Fibroblast of skin of scalp (primary cell): ENCODE measurements at places on chromosomes 4 and X.
A peak's percentile ranks its signal among the peaks of the same experiment; 100 is the strongest.

- DNase-seq: no peak
These were observed 197.6 kb upstream of the PSAPL1 start for GRCh38 chr4:7632341-7632740.

DNA sequence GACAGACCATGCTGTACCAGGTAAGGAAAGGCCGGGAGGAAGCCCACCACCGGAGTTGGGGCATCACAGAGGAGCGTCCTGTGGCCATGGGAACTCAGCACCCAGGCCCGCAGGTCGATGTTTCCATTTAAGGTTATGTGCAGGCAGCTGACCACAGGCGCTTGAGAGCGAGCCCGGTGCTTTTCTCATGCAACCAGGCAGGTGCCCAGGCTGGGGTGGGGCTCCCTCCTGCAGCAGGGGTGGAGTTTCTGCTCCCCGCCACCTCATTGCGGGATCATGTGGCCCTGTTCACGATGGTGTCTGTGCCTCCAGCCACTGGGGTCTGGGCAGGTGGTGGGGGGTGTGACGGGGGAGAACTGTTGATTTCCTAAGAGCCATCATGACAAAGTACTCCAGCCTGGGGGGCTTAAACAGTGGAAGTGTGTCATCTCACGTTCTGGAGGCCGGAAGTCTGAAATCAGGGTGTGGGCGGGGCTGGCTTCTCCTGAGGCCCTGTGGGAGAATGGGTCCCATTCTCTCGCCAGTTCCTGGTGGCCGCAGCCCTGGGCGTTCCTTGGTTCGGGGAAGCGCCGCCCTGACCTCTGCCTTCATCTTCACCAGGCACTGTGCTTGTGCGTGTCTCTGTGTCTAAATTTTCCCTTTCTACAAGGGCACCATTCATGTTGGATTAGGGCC lies 60.9 kb downstream of the CPZ start:
- DNase-seq: no peak

GRCh38 chr4:145930592-145930991 lies 8.0 kb downstream of the ZNF827 start:
- DNase-seq: peak; percentile 22

GRCh38 chr4:163865010-163865409 lies 370.5 kb downstream of the TMA16 start:
- no peak for DNase-seq

DNA sequence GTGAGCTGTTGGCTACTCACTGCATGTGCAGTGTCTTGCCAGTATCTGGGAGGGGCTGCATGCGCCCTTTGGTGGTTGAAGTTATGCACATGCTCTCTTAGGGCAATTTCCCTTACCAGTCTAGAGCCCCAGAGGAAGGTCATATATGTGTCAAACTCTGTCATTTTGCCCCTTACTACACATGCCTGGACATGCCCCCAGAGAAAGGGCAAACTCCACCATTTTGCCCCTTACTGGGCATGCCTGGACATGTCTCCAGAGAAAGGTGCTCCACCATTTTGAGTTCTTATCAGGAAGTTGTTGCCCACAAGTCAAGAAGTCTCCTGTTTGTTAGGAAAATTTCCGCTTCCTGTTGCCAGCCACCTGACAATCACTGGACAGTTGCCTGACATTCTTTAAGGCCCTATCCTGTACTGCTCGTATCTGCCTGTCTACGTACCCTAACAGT lies 56.4 kb upstream of the PLAC8 start:
- DNase-seq: no peak

DNA sequence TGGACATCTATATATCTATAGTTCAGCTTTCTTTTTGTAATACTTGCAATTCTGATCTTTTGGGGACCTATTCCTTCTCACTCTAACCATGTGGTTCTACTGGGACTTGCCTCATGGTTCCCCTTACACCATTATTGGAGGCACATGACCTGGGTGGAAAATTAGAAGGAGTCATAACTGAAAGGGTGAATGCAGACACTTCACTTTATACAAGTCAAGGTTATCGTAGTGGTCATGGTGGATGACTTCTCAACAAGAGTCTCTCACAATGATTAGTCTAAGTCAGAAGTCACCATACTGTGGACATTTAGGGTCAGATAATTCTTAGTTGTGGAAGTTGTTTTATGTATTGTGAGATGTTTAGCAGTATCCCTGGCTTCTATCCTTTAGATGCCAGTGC lies 10.5 kb upstream of the EIF4E start:
- DNase-seq: no peak

DNA sequence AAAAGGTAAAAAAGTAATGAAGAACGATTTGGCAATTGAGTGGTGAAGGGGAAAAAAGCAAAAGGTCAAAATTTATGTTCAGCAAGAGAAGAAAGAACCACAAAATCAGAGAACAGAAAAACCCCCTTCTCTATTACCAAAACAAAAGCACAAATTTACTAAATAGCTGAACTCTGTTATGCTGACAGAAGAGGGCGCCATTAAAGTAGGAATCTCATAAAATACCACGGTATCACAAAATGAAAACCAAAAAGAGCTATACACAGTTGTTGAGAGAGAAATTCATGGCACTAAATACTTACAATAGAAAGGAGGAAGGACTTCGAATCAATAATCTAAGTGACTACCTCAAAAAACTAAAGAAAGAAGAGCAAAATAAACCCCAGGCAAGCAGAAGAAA lies 69.6 kb upstream of the CXorf66 start:
- no peak for DNase-seq

GRCh38 chr4:38013461-38014366 lies 53.5 kb downstream of the PTTG2 start:
- DNase-seq: peak; percentile 45

GRCh38 chr4:151858356-151858755 lies 97.5 kb upstream of the GATB start:
- no peak for DNase-seq

- peak; percentile 51 for DNase-seq
These were observed 143.4 kb downstream of the CDS1 start for GRCh38 chr4:84726356-84726755.

DNA sequence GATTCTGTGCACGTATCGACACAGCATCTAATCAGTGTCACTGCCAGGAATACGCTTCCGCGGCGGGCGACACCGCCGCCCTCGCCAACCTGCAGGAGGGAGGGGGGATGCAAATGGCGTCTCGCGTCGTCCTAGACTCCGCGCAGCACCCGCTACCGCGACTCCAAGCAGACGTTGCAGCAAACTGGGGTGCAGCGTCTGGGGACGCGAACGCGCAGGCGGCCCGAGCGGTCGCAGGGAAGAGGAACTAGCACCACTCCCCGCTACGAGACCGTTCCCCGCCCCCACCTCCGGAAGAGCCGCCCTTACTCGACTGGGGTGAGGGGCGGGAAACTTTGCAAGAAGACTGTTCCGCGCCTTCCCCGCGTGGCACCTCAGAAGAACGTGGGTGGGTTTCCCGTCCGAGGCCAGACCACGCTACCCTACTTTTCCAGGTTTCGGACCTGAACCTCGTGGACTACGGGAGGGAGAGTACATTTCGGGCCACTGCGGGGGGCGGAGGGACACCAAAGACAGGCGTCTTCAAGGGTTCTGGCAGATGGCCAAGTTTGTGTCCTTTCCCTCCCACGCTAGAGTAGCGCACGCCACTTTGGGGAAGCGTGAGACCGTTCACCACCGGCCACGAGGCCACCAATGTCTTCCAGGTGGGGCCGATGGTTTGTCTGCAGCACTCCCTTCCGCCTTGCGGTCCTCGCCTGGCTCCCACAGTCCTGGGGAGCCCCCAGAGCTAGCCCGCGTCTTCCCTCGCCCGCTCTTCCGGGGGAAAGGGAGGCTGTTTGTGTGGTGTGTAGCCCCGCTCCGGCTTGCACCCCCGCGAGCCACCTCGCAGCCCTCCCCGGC lies 78.0 kb upstream of the BCOR start:
- peak; percentile 46 for DNase-seq

- no peak for DNase-seq
These were observed 312.5 kb upstream of the ANXA10 start for GRCh38 chr4:167779864-167780263.

- DNase-seq: no peak
These were observed 491.6 kb upstream of the AADAT start for GRCh38 chr4:170581322-170581721.

DNA sequence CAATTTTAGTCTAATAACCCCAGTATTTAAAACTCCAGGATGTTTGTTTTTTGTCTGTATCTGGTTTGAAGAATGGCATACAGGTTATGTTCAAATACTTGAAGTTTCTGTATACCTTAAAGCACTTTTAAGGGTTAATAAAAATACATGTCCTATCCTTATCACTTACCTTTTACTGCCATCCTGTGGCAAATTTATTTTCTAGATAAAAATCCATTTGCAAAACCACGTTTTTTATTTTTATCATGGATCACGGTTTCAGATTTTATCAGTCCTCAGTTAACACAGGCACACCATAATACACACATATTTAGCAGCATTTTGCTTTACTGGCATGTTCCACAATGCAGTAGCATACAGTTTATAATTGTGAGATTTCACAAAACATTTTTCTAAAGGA lies 113.3 kb upstream of the H2AZ1 start:
- DNase-seq: no peak

- DNase-seq: no peak
These were observed 32.0 kb downstream of the GPRIN3 start for GRCh38 chr4:89275587-89275986.
